ACHN (cell line): ENCODE measurements at places on chromosomes 5 and 9.

GRCh38 chr9:127903557-127904475 lies 4.4 kb upstream of the ST6GALNAC6 start:
- no peak for DNase-seq

GRCh38 chr5:127425868-127426267 lies 91.6 kb upstream of the PRRC1 start:
- no peak for DNase-seq

GRCh38 chr5:52789378-52789777 lies 1.7 kb downstream of the ITGA1 start:
- no peak for DNase-seq

- DNase-seq, result no peak
These were observed 161.1 kb downstream of the COL23A1 start for GRCh38 chr5:178429156-178429468.

GRCh38 chr9:114417511-114417910 lies 29.7 kb upstream of the AKNA start:
- peak; percentile 8 for DNase-seq

- peak; percentile 55 for DNase-seq
These were observed 478.8 kb downstream of the CETN3 start for GRCh38 chr5:89930591-89931392.

DNA sequence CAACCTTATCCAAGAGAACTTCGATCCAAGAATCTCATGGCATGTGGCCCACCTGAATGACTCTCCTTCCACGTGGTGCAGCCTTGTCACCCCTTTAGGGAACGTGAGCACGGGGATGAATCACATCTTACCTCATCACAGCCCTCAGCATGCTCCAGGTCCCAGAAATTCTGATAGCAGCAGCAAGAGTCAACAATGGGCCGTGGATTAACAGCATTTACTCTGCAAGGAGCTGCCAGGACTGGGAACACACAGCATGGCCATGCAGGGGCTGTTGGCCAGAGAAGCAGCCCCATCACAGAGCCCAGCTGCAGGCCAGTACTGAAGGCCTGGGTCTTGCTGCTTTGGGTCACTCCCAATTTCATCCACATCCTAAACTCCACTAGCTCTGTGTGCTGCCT lies 150.4 kb downstream of the C5orf15 start:
- no peak for DNase-seq
